ENCODE measurements at places on chromosomes 12 and 14.

GRCh38 chr12:89098441-89099112, 253.7 kb downstream of the DUSP6 start:
- no peak for DNase-seq

DNA sequence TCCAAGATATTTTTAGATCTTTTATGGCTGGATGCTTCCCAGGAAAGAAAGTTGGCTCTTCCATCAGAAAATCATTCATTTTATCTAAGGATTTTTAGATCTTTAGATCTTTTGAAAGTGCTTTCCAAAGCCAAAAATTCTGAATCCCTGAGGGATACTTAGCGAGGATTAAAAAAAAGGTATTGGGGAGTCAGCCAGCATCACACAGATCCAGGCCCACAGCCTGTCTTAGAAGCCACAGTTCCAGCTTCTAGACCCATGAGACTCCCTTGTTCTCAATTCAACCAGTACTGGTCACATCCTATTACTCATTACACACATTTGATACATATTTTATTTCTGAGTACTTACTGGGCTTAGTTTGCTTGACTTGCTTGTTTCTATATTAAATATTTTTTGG, 49.9 kb downstream of the TSPAN8 start:
- no peak for DNase-seq

GRCh38 chr12:117816-118345, 51.3 kb downstream of the IQSEC3 start:
- no peak for DNase-seq

GRCh38 chr12:95096378-95096777, 23.0 kb upstream of the NR2C1 start:
- DNase-seq = no peak

DNA sequence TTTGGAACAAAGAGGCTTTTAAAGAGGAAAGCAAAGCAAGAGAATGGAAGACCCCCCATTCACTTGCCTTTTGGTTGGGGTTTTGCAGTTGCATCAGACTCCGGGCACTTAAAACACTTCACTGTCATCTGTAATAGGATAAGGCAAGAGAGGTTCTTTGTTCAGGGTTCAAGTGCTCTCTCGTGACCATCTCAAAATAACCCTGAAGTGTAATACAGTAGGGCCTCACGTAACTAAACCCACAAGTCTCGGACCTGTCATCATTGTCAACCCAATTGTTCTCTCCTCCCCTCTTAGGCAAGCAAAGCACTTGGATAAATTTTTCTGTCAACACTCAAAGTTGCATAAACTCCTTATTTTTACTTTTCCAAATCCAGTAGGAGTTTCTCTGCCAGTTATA, 26.9 kb upstream of the MYBPC1 start:
- no peak for DNase-seq

DNA sequence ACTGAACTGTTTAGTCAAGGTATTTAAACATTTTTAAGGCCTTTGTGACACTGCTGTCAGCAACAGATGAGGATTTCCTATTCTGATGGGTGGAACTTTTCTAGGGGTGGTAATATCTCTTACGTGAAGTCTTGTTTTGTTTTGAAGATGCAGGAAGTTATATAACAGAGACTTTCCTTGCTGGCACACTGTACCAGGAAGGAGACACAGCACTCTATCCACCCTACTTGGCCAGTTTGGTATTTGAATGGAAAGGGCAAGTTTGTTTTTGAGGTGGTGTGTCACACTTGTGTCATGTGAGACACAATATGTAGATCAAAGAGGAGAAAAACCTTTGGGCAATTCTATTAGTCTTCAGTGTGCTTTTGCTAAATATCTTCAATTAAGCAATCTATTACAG, 51.6 kb upstream of the SRP54 start:
- no peak for DNase-seq

DNA sequence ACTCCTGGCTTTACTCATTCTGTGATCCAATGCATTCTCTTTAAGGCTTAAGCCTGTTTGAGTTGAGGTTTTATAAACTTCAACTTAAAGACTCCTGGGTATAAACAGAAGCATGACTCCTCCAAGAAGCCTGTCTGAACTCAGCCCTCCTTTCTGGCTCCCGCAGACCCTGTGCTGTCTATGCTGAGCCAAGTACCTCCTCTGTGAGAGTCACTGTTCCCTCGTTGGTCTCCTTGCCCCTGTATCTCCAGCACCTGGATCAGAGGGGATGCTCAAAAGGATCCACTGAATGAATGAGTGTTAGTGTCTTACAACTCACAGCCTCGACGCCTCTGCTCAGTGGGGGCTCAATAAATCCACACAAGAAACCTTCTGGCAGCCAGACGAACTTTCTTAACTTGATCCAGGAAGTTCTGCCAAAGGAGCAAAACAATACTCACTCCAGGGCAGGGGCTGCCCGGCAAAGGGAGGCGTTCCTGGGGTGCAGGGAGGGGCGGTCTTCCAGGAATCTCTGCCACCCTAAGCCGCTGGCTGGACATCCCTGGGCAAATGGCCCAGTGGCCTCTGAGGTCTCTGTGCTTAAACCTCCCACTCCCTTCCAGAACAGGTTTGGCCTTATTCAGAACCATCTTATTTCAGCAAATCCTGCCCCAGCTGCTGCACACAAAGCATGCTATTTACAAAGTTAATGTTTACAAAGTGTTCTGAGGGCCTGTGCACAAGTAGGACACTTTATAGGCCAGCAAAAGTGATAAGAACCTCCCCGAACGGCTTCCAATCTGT, 32.9 kb downstream of the MAP1LC3B2 start:
- no peak for DNase-seq

DNA sequence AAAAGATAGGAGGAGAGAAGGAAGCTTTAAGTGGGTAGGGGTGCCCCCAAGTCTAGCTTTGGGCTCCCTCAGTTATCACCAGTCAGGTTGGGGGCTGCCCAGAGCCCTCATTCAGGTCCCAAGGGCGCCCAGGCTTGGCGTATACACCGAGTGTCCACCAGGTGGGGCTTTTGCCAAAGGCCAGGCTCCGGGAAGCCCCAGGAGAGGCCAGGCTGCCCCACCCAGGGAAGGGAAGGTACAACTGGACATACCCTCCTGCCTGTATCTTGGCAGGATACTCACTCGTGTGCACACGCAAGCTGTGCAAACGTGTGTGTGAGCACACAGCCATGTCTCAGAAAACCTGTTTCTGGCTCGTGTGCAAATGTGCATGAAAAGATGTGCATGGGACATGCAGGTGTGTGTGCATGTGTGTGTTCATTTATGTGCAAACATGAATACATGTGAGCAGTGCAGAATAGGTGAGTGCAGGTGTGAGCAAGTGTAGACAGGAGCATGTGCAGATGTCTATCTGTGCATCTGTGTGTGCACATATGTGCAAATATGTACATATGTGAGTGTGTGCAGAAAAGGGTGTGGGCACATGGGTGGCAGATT, 103.9 kb upstream of the MYL2 start:
- no peak for DNase-seq

DNA sequence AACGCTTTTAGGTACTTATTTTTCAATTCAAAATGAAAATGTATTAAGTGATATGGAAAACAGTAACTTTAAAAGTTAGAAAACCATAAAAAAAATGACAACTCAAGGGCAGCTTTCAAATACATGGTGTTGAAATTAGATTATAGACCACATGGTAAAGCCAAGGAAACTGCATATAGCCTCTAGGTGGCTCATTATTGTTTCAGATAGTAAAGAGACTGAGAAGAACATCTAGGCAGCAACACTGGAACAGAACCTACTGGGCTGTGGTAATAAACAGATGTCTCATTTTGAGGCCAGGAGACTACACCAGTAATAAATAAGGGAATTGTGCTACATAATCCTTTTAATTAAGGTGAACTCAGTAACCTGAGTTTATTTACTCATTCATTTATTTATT, 13.0 kb downstream of the FBXO33 start:
- no peak for DNase-seq

GRCh38 chr14:66813636-66814035, 305.7 kb downstream of the GPHN start:
- DNase-seq = no peak

GRCh38 chr14:63867933-63868921, 15.4 kb downstream of the SYNE2 start:
- DNase-seq = no peak

- no peak for DNase-seq
Measured at GRCh38 chr12:56034586-56035332, 7.0 kb upstream of the RPS26 start.

- no peak for DNase-seq
Measured at GRCh38 chr12:29700761-29701481, 82.8 kb downstream of the TMTC1 start.

- no peak for DNase-seq
Measured at GRCh38 chr12:12327802-12328201, 22.2 kb downstream of the MANSC1 start.

- DNase-seq = no peak
Measured at GRCh38 chr12:30953257-30953656, 26.7 kb downstream of the TSPAN11 start.

- DNase-seq = no peak
Measured at GRCh38 chr12:124865728-124866127, 2.1 kb upstream of the SCARB1 start.

DNA sequence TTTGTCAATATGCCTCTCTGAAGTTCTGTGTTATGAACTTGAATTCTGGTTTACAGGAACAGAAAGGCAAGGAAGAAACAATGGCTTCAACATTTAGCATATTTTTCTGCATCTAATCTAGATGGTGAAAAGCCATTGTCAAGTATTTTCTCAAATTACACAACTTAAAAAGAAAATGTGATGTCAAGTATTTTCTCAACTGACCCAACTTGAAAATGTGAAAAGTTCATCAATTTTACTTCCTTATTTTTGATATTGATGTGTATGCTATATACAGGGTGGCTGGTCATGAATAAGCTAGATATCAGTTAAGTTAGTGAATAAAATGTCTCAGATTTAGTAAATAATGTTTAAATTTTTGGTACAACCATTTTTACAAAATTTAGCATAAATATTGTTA, 196.7 kb downstream of the ALX1 start:
- no peak for DNase-seq

DNA sequence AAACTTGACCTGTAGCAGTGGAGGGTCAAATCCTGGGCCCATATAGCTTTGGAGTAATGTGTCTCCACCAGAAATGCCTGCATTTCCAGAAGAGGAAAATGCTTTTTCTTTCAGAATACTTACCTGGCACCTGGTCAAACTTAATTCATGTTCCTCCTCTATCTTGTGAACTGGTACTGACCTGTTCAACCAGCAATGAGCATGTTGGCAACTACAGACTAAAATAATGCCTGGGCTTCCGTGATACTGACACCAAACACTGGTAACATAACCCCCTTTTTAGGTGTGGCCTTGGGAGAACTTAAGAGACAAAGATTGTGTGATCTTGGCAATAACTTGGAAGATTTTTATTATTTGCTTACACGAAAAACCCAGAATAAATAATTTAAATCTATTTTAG, 23.8 kb upstream of the MGST1 start:
- DNase-seq = no peak

GRCh38 chr12:131509701-131510100, 201.2 kb upstream of the SFSWAP start:
- DNase-seq = no peak

- no peak for DNase-seq
Measured at GRCh38 chr12:58368001-58368400, 426.6 kb downstream of the ATP23 start.

DNA sequence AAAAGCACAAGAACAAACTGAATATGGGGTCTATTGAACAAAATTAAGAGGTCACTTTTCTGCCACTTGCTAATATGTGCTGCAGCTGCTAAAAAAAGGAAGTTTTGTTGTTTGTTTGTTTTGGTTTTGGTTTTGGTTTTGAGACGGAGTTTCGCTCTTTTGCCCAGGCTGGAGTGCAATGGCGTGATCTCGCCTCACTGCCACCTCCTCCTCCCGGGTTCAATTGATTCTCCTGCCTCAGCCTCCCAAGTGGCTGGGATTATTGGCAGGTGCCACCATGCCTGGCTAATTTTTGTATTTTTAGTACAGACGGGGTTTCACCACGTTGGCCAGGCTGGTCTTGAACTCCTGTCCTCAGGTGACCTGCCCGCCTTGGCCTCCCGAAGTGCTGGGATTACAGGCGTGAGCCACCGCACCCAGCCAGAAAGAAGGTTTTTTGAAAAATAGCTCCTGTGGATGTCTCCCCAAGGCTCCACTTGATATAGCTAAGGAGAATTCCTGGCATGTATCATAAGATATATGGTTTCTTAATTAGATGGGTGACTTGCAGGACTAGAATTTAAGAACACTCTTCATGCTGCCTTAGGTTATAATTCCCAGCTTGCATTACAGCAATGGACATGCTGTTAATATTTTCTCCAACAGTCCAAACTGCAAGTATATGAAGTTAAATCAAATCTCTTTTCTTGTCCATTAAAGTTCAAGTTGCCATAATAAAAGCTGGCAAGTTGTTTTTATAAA, 237.6 kb upstream of the AMIGO2 start:
- DNase-seq = no peak

- DNase-seq = no peak
Measured at GRCh38 chr14:52935833-52936232, 15.0 kb downstream of the FERMT2 start.

DNA sequence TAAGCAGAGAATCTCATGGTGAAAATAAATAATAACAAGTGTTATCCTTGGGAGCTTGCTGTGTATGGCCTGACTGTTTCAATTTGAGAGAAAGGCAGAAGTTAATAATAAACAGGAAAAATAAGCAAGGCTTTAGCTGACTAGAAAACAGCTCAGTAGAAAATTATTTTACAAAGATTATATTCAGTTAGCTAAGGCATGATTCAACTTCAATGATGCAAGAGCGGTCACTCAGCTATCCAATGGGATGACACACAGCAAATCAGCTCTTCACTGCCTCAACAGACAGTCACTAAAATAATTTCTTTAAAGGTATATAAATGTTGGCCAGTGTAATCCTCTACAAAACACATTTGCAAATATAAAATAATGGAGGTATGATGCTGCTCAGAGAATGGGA, 18.6 kb downstream of the GSTZ1 start:
- DNase-seq = no peak

- no peak for DNase-seq
Measured at GRCh38 chr14:40464531-40464930, 1032.3 kb upstream of the FBXO33 start.

DNA sequence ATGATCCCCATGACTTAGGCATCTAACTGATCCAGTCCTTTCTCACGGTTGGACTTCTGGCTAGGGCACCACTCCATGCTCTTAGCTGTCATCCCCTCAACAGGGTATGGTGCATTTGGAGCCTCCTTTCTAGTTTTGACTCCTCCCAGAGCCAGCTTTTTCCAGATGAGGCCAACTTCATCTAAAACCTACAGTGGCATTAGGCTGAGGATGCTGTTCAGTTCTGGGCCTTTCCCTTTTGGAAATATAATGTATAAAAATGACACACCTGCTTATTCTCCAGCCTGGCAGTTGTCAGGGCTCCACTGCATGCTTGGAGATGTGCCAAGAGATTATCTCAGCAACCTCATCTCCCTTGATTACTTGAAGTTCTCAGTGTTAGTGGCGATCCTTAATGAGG, 239.7 kb downstream of the EMP1 start:
- DNase-seq = no peak

GRCh38 chr14:51726166-51726899, 74.6 kb downstream of the FRMD6 start:
- no peak for DNase-seq

GRCh38 chr14:54669721-54670561, 103.0 kb downstream of the SAMD4A start:
- DNase-seq = no peak

GRCh38 chr12:43832463-43833168, 3.3 kb upstream of the TMEM117 start:
- no peak for DNase-seq

GRCh38 chr12:113788020-113788856, 177.9 kb downstream of the RBM19 start:
- DNase-seq = no peak

- DNase-seq = no peak
Measured at GRCh38 chr14:81480741-81481140, 52.9 kb downstream of the SEL1L start.

GRCh38 chr12:460261-461230, 807 bp downstream of the B4GALNT3 start:
- no peak for DNase-seq
